AG09319 (cell line): ENCODE measurements at places on chromosomes 13 and 19.

DNA sequence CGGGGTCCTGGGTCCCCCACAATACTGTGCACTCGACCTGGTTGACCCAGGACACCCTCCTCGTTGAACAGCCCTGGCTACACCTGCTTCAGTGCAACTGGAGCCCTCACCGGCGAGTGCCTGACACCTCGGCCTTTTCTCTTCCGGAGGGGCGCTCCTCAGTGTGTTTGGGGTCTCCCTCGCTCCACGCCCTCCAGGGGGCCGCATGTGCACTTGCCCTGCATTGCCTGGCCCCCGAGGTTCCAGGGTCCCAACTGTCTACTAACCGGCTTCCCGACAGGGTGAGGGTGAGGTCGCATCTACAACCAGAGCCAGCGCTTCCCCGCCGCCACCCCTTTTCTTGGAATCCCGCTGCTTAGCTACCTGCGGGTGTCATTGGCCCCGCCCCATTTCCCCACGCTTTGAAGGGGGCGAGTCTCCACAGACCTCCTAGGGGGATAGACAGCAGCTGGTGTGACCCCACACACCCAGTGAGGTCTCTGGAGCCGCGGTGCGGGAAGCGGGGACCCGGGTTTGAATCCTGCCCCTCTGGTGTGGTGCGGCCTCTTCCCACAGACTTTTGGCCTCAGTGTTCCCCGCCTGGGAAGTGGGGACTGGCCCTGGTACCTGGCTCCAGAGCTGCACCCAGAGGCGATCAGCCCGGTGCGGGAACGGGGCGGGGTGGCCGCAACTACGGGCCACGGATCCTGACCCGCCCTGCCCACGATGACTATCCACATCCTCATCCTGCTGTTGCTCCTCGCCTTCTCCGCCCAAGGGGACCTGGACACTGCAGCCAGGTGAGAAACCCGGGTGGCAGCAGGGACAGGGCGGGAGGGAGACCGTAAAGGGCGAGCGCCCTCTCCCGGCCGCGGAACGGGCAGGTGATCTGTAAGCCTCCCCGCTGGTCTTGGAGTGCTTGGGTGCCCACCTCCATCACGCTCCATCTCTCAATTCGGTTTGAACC is at the start of gene ADM5:
TSS of gene ADM5 (plus strand) at position 462 of the 946 bp plus-strand sequence. CDS start at position 706, 244 bp downstream.
- no peak for DNase-seq

GRCh38 chr13:77431449-77431848 is 104.1 kb upstream of the SCEL start:
- no peak for DNase-seq

GRCh38 chr13:71149046-71149445 is 718.0 kb downstream of the DACH1 start:
- no peak for DNase-seq

- no peak for DNase-seq
These were observed 61.2 kb upstream of the WDFY2 start for GRCh38 chr13:51523082-51523518.

GRCh38 chr13:64912141-64912540 is 2318.0 kb downstream of the PCDH9 start:
- no peak for DNase-seq

DNA sequence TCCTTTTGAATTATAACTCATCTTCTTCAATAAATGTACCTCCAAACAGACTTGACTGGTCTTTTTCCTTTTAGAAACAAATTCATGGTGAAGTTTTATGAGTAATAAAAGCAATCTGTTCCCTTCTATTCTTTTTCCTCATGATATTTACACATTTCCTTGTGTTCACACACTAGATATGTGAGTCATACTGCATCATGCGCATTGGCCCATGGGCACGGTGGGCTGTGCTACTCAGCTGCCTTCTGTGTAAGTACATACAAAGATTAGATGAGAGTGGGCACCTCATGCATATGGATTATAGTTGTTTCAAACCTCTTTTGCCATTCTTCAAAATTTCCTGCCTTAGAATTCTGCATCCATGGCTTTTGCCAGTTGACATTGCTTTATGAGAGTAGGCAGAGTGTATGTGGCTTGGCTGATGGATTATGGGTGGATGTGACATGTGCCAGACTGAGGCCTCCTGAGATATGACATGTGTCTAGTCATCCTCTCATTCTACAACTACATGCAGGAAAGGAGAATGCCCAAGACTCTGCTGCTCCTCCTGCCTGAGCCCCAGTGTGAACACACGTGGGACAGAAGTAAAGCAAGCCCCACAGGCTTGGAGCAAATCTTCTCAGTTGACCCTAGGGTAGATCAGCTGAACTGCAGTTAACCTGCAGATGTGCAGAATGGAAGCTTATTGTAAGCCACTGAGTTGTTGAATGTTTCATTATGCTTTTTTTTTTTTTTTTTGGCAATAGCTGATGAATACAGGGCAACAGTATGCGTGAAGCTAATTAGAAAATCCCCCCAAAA is 109.9 kb downstream of the RBM26 start:
- DNase-seq, result no peak

DNA sequence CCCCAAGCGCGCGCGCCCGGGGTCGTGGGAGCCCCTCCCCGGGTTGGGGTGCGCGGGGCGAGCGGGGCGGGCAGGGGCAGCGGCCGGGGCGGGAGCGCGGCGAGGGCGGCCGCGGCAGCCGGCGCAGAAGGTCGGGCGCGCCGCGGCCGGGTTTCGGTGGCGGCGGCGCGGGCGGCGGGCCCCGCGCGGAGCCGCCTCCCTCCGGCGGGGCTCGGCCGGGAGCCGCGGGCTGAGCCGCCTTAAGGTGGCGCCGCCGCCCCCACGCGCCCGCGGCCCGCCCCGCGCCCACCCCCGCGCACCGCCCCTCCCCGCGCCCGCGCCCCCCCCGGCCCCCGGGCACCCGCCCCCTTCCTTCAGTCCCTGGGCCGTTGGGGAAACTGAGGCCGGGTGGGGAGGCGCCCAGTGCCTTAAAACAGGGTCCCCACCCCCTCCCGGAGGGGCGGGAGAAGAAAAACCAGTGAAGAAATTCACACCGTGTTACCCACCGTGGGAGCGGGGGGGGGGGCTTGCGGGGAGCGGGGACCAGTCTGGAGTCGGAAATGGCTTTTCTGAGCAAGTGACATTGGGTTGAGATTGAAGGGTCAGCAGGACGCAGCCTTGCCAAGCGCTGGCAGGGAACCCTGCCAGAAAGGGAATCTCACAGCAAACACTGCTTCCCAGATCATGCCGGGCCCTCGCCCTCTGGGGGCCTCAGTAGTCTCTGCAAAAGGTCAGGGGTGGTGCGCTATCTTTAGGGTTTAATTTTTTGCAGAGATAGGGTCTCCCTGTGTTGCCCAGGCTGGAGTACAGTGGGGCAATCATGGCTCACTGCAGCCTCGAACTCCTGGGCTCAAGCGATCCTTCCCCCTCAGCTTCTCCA is at the start of gene TLE2:
TSS of gene TLE2 (minus strand) at position 216 of the 859 bp plus-strand sequence. CDS start 376 bp downstream, outside the sequence.
- DNase-seq, result no peak

DNA sequence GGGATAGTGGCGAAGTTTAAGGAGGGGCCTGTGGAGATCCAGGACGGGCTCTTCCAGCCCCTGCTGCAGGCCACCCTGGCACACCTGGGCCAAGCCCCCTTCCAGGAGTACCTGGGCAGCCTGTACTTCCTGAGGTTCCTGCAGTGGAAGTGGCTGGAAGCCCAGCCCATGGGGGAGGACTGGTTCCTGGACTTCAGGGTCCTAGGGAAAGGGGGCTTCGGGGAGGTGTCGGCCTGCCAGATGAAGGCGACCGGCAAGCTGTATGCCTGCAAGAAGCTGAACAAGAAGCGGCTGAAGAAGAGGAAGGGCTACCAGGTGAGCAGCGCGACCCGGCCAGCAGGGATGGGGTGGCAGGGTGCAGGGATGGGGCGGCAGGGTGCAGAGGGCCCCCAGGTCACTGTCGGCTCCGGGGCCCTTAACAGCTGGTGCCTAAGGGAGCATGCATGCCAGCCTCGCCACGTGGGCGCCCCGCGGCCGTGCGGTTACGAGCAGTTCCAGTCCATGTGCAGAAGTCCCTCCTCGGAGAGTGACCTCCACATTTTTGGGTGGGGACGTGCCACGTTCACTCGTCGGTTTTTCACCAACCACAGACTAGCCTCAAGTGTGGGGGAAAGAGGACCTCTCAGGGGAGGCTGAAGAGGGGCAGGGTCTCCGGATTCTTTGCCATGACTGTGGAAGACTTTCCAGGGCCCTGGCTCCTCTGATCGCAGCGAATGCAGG is 912 bp downstream of the GRK1 start:
- DNase-seq, result no peak
